ENCODE measurements at places on chromosomes 3 and 15.

- DNase-seq = peak; percentile 23
Observed at GRCh38 chr15:80695099-80695910, at the start of gene ABHD17C. Gene ABHD17C, plus strand, starts transcription at chr15:80695310. Its CDS starts 120 bp downstream, at chr15:80695430.

GRCh38 chr15:42045211-42045615 is 24.4 kb upstream of the PLA2G4E start:
- DNase-seq = no peak

DNA sequence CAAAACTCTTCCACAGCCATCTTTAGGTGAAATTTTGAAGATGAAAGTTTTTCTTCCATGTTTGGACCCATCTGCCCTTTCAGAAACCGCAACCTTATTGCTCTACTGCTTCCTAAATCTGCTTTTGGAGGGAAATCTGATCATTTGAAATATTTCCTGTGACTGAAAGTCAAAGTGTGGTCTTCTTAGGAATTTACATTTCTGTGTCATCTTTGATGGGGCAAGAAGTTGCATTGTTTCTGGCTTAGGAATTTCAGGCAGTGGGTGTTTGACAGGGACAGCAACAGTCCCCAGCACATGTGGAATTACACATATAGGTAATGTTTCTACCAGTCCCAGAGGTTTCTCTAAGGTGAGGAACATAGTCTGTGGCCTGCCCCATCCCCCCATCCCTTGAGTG is 5.3 kb upstream of the TYRO3 start:
- DNase-seq = no peak

- DNase-seq = no peak
Observed at GRCh38 chr15:40258544-40258943, 19.7 kb downstream of the PAK6 start.

DNA sequence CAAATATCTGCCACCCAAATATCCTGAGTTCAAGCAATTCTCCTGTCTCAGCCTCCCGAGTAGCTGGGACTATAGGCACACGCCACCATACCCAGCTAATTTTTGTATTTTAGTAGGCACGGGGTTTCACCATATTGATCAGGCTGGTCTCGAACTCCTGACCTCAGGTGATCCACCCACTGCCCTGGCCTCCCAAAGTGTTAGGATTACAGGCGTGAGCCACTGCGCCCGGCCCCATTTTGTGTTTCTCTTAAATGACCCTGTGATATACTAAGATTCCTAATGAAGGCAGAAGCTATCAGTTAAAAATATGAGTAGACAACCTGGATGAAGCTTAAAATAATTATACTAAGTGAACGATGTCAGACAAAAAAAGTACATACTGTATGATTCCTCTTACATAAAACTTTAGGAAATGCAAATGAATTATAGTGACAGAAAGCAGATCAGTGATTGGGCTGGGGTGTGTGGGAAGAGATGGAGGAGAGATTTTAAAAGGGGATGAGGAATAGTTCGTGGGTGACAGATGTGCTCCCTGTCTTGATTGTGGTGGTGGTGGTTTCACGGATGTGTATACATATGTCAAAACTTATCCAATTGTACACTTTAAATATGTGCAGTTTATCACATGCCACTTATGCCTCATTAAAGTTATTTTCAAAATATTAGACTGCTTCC is 3.8 kb upstream of the KLHL40 start:
- DNase-seq = no peak

- no peak for DNase-seq
Observed at GRCh38 chr3:119437691-119438258, 25.6 kb downstream of the TMEM39A start.

GRCh38 chr3:105759442-105760078 is 109.3 kb downstream of the CBLB start:
- no peak for DNase-seq

DNA sequence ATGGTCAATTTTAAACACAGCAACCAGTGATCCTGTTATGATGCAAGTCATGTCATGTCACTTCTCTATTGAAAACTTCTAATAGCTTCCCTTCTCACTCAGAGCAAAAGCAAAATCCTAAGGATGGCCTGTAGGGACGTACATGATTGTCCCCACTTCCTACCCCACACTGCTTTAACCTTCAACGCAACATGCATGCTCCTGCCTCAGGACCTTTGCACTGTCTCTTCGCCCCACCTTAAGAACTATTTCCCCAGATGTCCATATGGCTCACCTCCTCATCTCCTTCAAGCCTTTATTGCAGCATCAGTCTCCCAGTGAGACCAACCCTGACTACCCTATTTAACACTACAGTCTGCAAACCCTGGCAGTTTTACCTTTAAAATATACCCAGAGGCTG is 214.1 kb upstream of the CHRM5 start:
- DNase-seq = no peak

- no peak for DNase-seq
Observed at GRCh38 chr15:65512807-65513416, 4.6 kb downstream of the DPP8 start.

DNA sequence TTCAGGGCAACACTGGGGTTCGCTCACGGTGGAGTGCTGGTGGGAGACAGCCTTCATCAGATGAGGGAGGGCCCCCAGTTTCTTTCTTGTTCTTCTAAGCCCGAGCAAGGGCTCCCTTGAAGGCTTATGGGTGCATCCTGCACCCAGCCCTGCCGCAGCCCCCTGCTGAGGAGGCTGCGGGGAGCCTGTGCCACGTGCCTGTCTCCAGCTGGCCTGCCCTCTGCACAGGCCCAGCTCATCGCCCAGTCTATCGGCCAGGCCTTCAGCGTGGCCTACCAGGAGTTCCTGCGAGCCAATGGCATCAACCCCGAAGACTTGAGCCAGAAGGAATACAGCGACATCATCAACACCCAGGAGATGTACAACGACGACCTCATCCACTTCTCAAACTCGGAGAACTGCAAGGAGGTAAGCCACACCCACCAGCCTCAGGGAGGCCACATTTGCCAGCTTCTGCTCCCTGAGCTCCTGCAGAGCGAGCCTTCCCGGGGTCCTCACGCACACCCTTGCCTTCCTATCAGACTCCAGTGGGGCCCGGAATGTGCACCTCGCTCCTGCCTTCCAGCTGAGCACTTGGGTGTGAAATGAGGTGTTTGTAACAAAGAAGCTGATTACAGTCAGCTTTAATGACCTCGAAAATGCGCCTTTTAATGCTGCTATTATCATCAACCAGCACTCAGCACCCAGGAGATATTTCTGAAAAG is 164.3 kb downstream of the NSMCE3 start:
- no peak for DNase-seq

Data from hematopoietic multipotent progenitor cell treated with erythropoietin and hydrocortisone succinate and interleukin-3 and kit ligand, for 17 days (in vitro differentiated cells).